ENCODE measurements at places on chromosomes 3 and 15. TPM values are rescaled to one million over a fixed set of nuclear protein-coding genes. Genes with fewer than 3 reads are reported as not detected.

GRCh38 chr3:39082666-39083313 lies 24.6 kb downstream of the GORASP1 start:
- no peak for DNase-seq

DNA sequence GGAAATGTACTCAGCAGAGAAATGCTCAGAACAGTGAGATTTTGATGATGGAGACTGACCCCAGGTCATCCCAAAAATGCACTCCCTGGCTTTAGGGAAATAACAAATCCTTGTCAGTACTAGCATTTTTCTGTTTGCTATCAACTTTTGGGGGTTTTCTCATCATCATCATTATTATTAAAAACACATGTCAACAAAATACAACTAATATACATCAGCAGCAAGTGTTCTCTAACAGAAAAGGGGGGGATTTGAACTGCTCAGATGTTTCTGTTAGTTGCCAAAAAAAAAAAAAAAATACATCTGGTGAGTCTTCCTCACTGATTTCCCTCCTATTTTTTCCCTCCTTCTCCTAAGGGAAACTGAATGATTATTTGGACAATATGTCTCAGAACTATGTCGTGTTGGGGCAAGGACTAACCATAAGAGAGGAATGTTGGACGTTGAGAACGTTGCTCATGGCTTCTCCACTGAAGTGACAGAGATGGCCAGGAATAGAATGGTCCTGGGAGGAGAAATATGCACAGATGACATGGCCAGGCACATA lies 230.0 kb upstream of the MCTP2 start:
- DNase-seq, result no peak

- no peak for DNase-seq
Measured at GRCh38 chr3:103786296-103786695, 1351.5 kb downstream of the ZPLD1 start.

GRCh38 chr3:94305835-94306611 lies 243.2 kb downstream of the NSUN3 start:
- no peak for DNase-seq

DNA sequence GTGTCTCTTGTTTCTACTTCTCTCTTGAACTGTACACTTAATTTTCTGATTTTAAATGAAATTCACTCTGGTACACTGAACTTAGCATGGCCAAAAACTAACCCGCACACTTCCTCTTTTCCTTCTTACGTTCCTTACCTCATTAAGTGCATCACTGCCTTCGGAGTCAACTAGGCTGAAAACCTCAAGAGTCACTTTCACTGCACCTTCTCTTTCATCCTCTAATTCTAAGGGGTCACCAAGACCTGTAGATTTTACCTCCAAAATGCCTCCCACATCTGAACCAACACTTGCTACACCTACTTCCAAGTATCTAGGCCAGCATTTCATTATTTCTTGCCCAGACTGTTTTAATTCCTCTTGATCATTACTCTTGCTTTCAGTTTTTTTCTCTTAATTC lies 6.6 kb downstream of the CBLB start:
- DNase-seq, result no peak

PPP4R2 gene
- 22.0 TPM for total RNA-seq

GRK7 gene
- not detected for total RNA-seq

MORC1 gene
- not detected for total RNA-seq
